Caco-2 (cell line): ENCODE measurements at places on chromosomes 6 and 20. TPM values are rescaled to one million over a fixed set of nuclear protein-coding genes. Genes with fewer than 3 reads are reported as not detected.

DNA sequence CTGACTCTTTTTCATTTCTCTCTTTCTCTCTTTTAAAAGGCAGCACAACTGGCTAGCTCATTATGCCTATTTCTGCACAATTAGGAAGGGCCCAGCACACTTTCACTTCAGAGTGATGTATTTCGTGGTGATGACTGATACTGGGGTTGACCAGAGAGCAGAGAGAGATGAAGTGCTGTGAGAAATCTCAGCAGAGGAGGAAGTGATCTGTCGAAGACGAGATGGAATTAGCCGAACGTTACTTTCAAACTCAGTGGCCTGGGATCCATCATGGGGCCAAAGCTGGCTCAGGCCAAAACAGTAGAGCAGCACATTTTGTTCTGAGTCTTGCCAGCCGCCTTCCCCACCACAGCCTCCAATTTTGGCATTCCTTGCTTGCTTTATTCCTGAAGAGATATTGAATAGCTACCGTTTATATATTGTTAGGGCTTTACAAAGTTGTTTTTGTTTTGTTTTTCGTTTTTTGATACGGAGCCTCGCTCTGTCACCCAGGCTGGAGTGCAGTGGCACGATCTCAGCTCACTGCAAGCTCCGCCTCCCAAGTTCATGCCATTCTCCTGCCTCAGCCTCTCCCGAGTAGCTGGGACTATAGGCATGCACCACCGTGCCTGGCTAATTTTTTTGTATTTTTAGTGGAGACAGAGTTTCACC is 213.2 kb upstream of the ECI2 start:
- DNase-seq: no peak

DNA sequence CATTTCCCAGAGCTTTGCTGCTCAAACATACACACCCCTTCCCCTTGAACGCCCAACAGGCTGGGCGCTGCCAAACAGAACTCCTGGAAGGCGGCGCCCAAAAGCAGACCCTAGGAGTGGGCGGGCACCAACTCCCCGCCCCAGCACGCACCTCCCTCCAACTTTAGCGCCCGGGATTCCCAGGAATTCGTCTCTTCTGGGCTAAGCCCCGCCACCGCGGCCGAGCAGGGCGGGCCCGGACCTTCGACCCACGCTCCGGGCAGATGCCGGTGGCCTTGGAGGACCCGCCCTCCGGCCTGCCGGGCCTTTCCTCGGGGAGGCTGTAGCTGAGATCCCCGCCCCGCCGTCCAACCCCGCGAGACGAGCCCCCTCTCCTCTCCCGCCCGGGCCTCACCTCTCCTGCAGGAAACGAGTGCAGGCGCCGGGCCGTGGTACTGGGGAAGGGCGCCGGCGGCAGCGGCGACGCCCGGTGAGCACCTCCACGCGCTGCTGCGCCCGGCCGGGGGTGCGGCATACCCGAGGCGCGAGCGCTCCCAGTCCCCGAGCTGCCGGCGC is 659 bp downstream of the MCUR1 start:
- peak; percentile 93 for DNase-seq

DNA sequence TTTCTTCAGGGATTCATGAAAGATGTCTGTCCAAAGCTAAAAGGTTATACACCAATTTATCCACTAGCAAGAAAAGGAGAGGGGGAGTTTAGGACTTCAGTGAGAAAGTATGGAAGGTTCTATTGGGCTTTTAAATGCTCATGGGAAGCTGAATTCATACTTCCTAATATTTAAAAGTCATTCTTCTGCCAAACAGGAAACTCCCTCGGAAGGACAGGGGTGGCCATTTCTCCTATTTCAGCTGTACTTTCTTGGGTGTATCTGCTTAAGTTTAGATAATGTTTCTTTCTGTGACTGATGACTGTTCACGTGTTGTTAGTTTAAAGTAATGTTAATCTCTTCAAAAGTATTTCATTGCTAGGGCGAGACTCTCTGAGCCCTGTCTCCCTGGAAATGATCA is 80.5 kb upstream of the IFNGR1 start:
- no peak for DNase-seq

- no peak for DNase-seq
These were observed 379.5 kb upstream of the JAG1 start for GRCh38 chr20:11053310-11053709.

DNA sequence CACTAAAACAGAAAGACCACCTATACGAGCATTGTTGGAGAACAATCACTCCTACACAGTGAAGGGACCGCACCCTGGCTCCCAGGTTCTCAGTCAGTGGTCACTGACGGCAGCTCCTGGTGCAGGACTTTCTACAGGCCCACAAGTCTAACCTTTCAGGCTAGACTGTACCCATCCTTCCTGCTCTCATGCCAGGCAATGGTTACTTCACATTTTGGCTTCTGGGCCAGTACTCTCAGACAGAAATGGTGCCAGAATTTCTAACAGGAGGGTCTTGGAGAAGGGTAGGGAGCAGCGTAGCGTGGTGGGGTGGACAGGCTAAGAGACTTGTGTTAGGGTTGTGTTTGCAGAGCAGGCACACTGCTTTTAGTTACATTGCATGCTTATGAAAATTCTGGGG is 12.1 kb downstream of the TOMM34 start:
- no peak for DNase-seq

CYP24A1 gene
- total RNA-seq: 3.6 and 3.7 TPM in 2 replicates

DNA sequence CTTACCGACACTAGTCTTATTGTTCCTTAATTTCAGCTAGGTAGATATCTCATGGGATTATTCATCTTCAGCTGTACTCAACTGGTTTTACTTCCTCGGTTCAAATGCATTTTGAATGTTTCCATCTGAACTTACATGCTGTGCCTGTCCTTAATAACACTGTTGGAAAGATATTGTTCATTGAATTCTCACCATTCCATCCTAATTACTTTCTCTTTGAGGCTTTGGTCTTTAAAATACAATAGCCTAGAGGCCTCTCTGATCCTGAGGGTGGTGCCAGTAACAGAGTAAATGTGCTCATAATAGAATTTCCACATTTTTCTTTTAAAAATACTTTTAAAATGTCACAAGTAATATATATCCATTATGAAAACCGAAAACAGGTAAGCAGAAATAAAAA is 54.0 kb downstream of the IL20RA start:
- DNase-seq: no peak

DNA sequence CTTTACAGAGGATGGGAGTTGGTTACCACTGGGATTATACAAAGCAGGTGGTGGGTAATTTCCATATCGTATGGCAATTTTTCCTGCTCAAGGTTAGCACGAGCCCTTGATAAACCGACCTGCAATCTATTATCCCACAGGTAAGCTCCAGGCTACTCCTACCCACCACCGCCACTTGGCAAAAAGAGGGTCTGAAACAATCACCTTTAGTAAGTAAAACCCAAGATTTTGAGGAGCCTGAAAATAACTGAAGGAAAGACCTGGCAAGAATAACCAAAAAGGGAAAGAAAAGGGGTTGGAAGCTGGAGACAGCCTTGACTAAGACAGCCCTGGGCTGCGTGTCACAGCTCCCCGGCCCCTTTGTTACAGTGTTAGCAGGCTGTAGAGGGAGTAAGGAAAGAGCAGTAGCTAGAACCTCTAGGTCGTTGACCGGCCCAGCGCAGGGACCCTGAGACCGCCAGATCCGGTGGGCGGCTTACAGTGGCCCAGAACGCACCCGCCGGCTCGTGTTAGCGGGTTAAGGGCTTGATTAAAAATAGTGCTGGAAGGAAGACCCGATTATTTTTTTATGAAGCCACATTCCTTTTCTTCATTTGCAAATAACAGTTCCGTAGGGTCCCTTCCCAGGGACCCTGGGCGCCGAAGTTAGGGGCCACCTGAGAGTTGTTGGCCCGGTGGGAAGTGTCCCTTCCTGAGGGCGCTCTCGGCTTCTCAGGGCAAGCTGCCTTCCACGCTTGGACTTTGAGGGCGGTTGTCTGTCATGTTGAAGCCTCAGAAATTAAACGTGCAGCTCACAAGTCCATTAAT is 30.5 kb downstream of the TFAP2B start:
- DNase-seq: no peak

TFAP2A gene
- 6.3 and 8.7 TPM in 2 replicates for total RNA-seq

DNA sequence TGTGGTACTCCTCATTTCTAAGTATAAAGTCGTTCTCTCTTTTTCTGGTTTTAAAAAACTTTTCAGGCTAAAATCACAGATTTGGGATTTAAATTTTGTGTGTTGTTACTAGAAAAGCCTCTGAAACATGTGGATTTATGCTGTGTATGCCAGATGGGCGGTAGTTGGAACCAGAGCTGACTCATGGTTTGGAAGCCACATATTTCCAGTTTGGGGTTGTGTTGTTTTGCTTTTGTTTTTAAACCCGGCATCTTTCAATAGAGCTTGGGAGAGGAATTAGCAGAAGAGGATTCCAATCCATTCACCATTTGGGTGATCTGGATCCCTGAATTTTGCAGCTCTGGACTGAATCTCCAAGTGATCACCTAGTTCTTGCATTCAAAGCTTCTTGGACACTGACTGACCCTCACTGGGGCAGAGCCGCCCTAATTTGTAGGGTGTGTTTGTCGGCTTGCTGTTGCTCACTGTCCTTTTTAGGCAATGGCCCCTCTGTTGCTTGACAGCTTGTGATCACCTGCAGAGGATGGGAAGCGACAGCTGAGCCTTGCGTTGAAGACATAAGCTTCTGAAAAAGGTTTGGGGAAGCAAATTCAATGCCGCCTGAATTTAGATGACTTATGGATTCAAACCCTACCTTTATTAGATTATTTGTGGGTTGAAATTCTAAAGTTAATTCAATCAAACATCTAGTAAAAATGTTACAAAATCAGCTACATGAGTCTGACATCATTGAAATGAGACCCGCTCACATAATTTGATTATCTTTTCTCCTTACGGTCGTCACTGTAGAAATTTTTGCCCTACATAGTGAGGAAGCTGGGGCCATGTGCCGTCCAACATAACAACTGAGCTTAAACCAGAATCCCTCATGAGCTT is 79.9 kb upstream of the CD83 start:
- DNase-seq: no peak

DNA sequence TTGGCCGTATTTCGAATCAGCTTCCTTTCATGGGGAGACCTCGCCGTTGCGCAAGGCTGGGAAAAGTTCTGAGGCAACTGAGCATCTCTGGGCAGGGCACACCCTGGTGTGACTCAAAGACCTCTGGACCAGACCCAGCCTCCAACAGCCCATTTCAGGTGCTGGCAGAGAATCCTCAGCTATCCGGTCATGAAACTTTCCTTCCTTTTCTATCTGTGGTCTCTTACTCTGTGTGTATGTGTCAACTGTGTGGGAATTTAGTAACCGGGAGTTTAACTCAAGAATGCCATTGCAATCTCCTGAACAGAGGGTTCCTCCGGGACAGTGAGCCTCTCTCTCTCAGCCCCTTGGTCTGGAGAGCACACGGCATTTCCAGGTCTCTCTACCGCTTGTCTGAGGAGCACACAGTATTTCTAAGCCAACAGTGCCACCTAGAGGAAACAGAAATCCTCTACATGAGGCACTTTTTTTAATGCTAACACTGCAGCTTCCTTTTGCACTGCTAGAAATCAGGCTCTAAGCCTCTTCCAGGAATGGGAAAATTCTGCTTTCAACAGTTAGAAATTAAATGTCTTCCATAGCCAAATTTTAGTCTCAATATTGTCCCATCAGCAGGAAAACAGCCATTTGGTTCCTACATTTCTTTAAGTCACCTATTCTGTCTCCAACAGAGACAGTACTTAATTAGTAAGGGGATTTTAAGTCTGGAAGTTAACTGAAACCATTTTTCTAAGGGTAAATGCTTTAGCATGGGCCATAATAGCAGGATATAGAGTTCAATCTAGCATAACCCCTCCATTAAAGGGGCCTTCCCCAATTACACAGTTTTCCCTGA is 32.7 kb downstream of the PLN start:
- peak; percentile 39 for DNase-seq

GRCh38 chr6:55277646-55278045 is 49.6 kb upstream of the GFRAL start:
- DNase-seq: no peak

- DNase-seq: no peak
These were observed 534 bp upstream of the AKIRIN2 start for GRCh38 chr6:87702589-87702945.

DNA sequence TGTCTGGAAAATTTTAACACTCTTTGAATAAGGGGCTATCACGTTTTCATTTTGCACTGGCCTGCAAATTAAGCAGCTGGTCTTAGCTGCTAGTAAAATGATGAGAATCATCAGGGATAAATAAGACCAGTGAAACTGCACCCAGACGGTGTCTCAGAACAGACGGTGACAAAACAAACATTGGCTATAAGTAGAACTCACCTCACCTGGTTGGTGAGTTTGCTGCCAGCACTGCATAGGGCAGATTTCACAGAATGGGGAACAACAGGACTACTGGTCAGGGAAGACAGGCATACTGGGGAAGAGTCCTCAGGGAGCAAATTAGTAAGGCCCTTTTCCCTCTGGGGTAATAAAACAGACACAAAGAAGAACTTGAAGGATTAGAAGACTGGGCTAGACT is 175.9 kb upstream of the CITED2 start:
- DNase-seq: no peak

PPP1R16B gene
- total RNA-seq: not detected in 2 replicates

- no peak for DNase-seq
These were observed 40.9 kb downstream of the ALDH8A1 start for GRCh38 chr6:134908906-134909516.

GRCh38 chr6:16129623-16130401 is 926 bp downstream of the MYLIP start:
- DNase-seq: no peak

DNA sequence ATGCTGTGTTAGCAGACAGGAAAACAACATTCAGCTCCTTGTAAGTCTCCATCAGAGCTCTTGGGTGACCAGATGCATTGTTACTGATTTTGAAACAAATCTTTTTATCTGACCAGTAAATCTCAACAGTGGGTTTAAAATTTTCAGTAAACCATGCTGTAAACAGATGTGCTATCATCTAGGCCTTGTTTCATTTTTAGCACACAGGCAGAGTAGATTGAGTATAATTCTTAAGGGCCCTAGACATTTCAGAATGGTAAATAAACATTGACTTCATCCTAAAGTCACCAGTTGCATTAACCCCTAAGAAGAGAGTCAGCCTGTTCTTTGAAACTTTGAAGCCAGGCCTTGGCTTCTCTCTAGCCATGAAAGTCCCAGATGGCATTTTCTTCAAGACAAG is 237.2 kb upstream of the BMP2 start:
- DNase-seq: no peak

DOK5 gene
- total RNA-seq: not detected in 2 replicates

GRCh38 chr6:5180636-5181035 is 80.1 kb downstream of the LYRM4 start:
- DNase-seq: no peak

GRCh38 chr20:58389968-58390658 is 1.1 kb downstream of the VAPB start:
- no peak for DNase-seq

SNX9 gene
- total RNA-seq: 27.4 and 29.5 TPM in 2 replicates

DNA sequence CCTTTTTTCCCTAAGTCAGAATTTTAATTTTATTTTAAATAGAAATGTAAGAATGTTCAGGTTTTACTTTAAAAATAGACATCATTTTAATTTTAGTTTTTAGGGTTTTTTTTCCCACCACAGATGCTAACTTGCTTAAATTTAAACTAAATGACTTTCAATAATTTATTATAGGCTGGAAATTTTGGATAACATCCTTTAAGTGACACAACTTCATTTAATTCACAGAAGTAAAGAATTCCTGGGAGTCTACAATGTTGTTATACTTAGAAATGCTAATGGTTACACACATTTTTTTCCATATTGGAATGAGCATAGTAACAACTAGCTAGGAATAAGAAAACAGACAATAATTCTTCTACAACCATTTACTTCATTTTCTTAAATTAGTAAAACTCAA is 90.5 kb upstream of the PDE10A start:
- DNase-seq: no peak

SLC12A5 gene
- total RNA-seq: 0.56 and 1.9 TPM in 2 replicates
